ENCODE measurements at places on chromosomes 6 and 20.

DNA sequence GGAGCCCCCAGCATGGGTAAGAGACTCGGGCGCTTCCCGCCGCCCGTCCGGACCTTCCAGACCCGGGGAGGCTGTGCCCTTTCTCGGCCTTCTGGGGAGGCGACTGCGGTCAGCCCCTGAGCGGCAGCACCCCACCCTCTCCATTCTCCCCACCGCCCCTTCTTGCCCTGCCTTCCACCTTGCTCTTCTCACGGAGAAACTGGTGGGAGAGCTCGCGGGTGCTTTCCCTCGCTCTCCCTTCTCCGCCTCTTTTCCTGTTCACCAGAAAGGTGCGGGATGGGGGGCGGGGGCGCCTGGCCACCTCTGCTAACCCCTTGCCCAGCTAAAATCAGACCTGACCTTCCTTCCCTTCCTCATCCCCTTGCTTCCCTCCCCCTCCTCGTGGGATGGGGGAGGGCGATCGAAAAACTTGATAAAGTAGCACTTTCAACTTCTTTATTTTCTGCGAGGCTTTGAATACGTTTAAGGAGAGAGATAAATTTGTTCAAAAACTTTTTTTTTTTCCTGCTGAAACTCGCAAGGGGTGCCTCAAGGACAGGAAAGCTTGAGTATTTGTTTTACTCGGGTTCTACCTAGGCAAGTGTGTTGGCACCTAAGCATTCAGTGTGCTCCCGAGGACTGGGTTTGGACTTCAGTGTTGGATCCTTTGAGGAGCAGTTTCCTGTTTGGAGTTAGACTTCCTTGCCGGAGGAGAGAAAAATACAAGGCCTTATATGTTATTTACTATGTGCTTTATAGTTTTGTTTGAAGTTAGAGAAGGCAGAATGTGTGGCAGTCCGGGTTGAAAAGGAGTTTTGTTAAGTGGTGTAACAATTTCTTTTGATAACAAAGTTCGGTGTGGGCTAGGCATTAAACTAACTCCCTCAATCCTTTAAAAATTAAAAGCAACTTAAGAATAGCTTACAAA is 897 bp downstream of the CD2AP start:
- DNase-seq, result no peak

DNA sequence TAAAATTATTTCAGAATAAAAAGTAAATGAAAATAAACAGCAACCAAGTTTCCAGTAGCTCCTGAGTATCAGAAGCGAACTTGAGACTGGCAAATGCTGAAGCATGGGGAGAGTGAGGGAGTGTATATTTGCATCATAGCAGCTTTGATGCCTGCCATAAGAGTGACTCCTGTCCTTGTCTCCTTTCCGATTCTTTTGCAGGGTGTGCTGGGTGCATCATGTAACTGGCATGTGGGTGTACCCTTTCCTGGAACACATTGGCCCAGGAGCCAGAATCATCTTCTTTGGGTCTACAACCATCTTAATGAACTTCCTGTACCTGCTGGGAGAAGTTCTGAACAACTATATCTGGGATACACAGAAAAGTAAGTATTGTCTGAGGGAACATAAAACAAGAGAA is 117.4 kb downstream of the ADAT2 start:
- no peak for DNase-seq

DNA sequence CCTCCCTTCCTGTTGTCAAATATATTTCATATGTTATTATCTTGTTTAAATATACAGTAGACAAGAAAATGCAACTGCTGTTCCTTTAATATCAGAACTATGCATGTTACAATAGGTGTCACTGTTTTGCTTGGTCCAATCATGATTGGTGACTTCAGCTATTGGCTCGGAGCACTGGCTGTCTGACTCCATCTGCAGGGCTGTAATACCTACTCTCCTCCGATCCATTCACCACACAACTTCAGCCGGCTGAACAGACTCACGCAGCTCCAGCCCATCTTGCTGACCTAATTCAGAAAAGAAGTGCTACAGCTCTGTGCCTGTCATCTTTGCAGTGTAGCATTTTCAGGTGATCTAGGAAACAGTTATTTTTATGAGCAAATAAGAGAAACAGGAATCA is at the start of gene BTBD3:
BTBD3 (plus strand) TSS at position 231 of the 400 bp plus-strand sequence. CDS start 383 bp downstream, outside the sequence.
- DNase-seq, result no peak

DNA sequence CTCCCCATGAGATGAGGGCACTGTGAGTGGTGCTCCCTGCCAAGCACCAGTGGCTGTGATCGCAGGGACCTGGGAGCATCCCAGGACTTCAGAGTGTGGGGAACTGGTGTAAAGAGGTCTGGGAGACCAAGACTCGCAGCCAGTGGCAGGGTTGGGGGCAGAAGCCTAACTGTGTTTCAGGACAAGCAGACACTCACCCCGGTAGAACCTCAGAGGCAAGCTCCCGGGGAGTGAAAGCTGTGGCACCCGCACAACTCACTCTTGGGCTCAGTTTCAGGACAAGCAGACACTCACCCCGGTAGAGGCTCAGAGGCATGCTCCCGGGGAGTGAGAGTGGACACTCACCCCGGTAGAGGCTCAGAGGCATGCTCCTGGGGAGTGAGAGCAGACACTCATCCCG is 112.8 kb downstream of the ASXL1 start:
- DNase-seq, result no peak

- no peak for DNase-seq
Measured at GRCh38 chr6:46393161-46393939, 97.9 kb downstream of the RCAN2 start.

GRCh38 chr20:17651129-17651759 is 30.8 kb downstream of the RRBP1 start:
- no peak for DNase-seq

GRCh38 chr6:37491171-37491829 is 8.4 kb downstream of the CCDC167 start:
- DNase-seq, result no peak

GRCh38 chr6:45832063-45832462 is 183.6 kb downstream of the CLIC5 start:
- no peak for DNase-seq

- DNase-seq, result no peak
Measured at GRCh38 chr6:156884306-156884705, 107.1 kb downstream of the ARID1B start.

DNA sequence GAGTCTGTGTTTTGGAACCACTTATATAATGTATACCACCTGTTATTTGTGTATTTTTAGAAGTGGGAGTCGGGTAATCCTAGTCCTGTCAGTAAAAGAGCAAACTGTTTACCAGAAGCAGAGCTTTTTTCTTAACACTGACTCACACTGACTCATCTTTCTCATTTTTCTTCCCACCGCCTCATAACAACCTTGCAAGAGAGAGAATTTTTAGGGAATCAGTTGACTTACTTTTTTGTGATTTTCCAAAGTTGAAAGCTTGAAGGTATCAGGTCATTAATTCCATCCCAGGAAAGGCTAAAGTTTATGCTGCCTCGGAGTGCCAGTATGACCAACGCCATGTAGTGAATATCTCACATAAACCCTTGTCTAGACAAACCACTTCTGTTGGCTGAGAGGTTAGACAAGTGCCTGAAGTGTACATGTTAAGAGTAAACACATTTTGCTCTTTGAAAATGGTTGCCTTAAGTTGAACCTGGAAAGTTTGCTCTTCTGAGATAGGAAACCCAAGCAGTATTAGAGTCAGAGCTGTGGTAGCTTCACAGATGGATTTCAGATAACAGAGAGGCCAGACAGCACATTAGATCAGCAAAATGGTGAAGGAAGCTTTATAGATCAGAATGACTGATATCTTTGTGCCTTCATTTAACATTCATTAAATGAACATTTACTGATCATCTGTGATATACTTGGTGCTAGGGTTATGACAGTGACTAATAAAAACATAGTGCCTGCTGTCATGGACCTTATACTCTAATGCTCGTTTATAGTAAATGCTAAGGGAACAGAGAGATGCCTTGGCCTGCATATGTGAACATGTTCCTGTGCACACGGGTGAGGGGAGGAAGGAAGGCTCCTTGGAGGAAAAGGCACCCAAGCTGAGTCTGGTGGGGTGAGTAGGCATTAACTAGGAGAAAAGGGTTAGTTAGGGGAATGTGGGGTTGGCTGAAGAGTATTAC is 29.1 kb upstream of the PKIG start:
- DNase-seq, result no peak

DNA sequence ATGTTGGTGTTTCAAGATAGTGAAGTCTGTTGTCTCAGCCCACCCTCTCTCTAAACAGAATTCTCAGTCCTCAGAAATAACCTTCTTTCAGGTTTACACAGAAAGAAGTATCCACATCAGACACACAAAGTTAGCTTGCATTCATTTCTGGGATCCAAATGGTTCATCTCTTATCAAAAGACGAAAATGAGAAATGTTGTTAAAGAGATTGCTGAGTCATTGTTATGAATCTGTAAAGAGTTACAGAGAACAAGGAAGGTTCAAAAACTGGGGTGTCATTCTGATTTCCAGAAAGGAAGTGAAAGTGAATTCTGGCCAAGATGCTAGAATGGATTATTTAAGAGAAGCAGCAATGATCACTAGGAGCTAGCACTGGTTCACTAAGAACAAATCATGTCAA is 90.5 kb upstream of the ATXN1 start:
- DNase-seq, result no peak

- no peak for DNase-seq
Measured at GRCh38 chr6:114718186-114718585, 375.4 kb upstream of the HS3ST5 start.

- no peak for DNase-seq
Measured at GRCh38 chr6:84467296-84467695, 239.9 kb upstream of the CEP162 start.

- no peak for DNase-seq
Measured at GRCh38 chr6:154974485-154975149, 20.5 kb upstream of the TIAM2 start.

DNA sequence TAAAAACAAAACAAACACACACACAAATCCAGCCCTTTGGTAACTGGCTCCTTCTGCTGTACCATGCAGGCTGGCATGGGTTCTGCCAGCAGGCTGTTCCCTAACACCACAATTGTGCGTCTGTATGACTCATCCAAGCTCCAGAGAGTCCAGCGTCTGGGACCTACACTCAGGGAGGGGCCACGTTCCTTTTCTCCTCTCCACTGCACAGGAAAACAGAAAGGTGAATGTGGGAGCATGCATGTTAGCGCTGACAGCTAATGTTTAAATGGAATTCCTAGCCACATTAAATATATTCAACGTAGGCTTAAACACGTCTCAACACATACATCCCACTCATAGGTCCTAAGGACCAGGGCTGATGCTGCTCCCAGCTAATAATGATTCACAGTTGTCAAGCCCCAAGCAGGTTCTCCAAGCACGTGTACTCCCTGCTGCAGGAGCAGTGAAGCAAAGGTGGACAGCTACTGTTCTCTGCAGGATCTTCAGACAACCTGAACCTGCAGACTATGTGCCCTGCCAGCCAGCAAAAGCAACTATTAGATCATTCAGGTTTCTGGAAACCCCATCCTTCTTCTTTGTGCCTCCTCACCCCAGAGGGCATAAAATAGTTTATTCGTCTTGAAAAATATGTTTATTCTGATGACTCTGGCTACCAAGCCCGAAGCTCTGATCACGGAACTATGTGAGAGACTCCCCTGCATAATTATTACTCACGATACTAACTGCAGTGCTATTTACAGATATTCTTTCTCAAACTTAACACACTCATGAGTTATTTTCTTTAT is 20.9 kb downstream of the MAP1LC3A start:
- DNase-seq, result peak; percentile 74

DNA sequence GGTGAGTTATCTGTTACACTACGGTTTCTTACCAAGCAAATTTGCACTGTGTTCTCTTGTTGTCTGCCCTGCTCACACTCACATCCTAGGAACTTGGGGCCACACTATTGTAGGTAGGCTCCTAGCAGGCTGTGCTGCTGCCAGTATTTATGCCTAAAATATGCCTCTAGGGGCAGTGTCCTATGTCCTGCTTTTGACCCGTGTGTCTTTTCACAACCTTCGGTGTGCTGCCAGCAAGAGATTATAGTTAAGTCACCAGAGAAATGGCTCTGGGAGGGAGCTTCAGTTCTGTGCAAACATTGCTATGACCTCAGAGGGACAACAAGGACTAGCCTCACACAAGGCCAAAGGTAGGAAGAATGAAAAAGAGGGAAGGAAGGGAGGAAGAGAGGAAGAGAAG is 8.9 kb upstream of the TAAR5 start:
- DNase-seq, result no peak

DNA sequence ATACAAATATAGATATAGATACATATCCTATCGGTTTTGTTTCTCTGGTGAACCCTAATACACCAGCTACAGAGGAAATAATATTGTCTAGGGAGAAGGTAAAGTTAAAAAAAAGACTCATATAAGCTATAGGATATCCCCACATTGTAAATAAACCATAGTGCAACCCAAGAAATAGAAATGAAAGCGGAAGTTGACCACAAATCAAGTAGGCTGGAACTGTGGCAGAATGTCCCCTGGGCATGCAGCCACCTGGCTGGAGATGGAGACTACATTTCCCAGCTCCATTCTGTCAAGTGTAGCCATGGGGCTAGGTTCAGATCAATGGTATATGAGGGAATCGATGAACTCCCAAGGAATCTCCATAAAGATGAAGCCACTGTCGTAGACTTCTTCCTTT is 70.1 kb upstream of the RPS6KA2 start:
- no peak for DNase-seq

DNA sequence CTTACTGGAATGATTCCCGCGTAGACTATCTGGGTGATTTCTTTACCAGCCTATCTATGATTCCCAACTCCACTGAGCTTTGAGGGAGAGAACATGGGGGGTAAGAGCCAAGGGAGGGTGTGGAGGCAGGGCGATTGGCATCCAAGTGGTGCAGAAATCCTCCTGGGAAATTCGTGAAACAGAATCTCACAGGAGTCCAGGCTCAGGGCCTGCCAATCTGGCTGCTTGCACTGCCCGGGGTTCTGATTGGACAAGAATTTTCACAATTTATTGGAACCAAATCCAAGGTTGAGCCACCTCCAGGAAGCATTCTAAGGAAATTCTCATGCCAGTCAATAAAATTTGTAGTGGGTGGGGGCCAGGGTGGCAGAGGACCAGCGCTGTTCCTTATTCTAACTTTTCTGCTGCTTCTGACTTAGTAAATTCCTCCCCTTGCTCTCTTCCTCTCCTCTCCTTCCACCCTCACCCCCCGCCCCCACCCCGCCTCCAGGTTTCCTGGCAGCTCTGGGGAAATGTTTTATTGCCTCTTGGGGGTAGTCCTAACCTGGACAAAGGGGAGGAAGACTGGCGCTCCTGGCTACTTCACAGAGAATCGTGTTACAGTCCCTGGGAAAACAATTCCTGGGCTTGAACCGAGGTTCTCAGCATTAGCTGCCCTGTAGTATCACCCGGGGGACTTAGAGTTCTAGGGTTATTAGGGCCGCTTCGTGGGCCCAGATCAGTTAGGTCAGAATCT is 3.1 kb downstream of the BMP6 start:
- DNase-seq, result no peak
